Stimulated activated CD4-positive, alpha-beta T cell treated with anti-CD3 and anti-CD28 coated beads, TNF-alpha, amount 100 ng/mL, for 48 hours (primary cell): ENCODE measurements at places on chromosomes 3 and 15.

- no peak for DNase-seq
Observed at GRCh38 chr3:81434161-81434560, 327.3 kb downstream of the GBE1 start.

GRCh38 chr3:39385456-39386090 is 2.4 kb downstream of the SLC25A38 start:
- no peak for DNase-seq

- no peak for DNase-seq
Observed at GRCh38 chr3:128884992-128885391, 5.6 kb downstream of the ACAD9 start.

DNA sequence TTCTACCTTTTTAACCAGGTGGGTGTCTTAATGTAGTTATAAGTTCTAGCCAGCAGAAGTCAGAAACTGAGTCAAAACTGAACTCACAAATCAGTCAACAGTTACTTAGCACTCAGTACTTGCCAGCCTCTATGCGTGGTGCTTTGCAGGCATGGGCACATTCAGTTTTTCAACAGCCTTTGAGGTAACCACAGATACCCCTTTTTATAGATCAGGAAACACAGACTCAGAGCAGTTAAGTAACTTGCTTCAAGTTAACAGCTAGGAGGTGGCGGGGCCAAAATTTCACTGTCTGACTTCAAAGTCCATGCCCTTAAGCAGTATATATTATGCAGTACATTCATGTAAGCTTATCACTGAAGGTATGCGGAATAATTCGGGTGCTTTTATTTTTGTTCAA is 139.4 kb downstream of the FHIT start:
- no peak for DNase-seq

DNA sequence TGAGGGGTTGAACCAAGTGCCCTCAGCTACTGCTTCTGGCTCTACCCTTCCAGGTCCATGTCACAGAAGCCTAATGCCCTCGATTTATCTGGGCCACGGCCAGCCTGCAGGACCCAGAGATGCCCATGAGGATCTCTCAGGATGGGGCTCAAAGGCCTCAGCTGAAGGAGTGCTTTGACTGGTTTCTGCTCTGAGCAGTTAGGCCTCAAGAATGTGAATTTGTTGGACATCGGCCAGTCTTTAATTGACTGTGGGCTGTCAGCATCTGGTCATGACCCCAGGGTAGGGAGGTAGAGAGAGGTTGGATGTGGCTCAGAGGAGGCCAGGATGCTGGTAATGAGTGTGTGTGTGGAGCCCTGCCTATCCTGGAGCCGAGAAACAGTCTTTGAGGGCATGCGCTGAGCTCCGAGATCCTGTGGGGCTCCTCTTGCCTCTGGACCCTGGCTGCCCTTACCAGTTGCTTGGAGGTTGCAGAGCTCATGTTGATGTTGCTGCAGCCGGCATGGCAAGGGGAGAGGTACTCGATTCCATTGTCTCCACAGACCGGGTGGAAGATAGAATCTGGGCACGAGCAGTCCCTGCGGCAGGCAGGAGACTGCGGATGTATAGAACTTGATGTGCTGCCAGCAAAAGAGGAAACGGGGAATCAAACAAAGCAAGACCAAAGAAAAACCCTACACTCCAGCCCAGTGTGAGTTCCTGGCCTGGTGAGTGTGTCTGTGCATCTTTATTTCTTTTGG is 49.1 kb upstream of the RAB6B start:
- no peak for DNase-seq

DNA sequence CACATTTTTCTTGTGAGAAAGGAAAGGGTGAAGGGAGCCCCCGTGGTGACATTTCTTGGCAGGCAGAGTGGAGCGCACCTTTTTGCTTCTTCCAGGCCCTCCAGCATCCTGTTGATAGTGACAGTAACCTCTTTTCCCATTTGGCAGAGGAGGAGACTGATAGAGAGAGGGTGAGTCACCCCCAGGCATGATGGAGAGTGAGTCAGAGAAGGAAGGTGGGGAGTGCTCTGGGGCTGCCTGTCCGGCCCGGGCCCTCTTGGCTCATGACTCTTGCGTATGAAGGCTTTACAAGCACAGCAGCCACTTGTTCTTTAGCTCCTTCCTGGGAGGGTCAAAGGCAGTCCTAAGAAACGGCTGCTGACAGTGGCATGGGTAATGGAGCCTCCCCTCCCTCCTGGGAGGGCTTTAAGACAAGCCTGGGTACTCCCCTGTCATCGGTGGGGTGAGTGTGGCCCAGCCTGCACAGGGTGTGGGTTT is 16.0 kb downstream of the ANKRD63 start:
- no peak for DNase-seq

GRCh38 chr15:101556273-101556672 is 66.8 kb upstream of the PCSK6 start:
- DNase-seq: no peak
